Caki2 (cell line): ENCODE measurements at places on chromosomes 5 and 9. TPM values are rescaled to one million over a fixed set of nuclear protein-coding genes. Genes with fewer than 3 reads are reported as not detected.
A peak's percentile ranks its signal among the peaks of the same experiment; 100 is the strongest.

DMGDH gene
- total RNA-seq = 6.7 and 9.6 TPM in 2 replicates

ZDHHC21 gene
- 1.8 and 2.1 TPM in 2 replicates for total RNA-seq

- no peak for DNase-seq
These were observed 374.0 kb downstream of the NFIB start for GRCh38 chr9:13939701-13940490.

- DNase-seq = no peak
These were observed 240.5 kb upstream of the TUT7 start for GRCh38 chr9:86594724-86595123.

ANP32B gene
- total RNA-seq = 1.4 and 7.2 TPM in 2 replicates

DNA sequence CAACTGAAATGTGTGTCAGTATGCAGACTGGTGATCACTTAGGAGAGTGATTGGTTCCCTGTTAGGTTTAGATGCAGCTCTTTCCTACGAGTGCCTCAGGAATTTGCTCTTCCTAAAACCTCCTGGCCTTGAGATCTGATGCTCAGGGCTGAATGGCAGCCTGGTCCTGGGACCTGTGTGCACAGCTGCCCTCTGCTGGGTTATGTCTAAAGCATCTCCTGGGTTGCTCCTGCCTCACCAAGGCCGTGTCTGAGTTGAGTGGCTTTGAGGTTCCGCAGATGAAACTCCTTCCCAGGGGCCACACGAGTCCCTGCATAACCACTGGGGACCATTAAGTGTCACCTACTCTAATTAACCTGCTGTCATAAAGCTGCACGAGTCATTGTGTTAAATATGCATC is 59.5 kb downstream of the MVB12B start:
- DNase-seq = no peak

COX7C gene
- total RNA-seq = 348 and 441 TPM in 2 replicates

DNA sequence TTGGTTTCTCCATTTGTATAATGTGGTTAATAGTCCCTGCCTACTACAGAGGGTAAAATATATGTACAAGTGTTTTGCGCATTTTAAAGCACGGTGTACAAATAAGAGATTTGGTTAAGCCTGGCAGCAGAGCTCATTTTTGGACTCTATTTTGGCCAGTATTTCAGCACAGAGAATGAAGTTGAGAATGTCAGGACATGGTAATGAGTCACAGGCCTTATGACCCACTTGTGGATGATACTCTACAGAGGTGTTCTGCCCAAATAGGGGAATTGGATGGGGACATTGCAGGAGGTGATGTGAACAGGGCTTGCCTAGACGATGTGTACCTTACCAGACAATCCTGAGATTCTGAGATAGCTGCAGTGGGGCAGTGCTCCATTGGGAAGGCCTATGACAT is 50.6 kb downstream of the MELK start:
- no peak for DNase-seq

PCDHGC5 gene
- total RNA-seq = not detected in 2 replicates

- no peak for DNase-seq
These were observed 126.1 kb downstream of the BNC2 start for GRCh38 chr9:16744394-16744793.

PCDHGA5 gene
- 0.24 TPM in 1 of 2 replicates, not detected in the other for total RNA-seq

GRCh38 chr9:122779181-122779580 is 9.6 kb upstream of the OR5C1 start:
- DNase-seq = no peak

DNA sequence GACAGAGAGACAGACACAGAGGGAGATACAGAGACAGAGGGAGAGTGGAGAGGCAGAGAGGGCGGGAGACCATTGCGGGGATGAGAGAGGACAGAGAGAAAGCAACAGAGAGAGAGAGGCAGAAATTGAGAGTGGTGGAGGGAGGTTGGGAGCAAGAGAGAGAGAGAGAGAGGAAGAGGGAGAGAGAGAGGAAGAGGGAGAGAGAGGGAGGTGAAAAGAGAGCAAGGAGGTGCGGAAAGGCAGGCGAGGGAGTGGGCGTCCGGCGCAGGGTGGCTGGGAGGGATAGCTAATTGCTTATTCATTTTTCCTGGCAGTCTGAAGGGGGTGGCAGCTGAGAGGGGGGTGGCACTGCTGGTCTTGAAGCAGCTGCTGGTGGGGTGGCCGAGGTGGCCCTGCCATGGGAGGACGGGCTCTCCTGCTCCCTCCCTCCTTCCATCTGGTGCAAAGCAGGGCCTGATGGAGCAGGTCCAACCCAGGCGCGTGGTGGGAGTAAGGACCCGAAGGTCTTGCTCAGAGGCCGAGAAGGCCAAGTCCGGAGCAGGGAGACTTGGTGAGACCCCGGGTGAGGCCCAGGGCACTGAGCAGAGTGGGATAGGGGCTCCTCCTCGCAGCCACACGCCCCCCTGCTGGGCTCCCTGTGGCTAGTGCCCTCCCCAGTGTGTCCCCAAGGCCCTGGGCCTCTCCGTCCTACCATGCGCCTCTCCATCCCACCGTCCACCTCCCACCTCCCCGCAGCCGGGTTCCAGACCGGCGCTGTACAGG is 25.3 kb upstream of the RNU6ATAC start:
- DNase-seq = no peak

DNA sequence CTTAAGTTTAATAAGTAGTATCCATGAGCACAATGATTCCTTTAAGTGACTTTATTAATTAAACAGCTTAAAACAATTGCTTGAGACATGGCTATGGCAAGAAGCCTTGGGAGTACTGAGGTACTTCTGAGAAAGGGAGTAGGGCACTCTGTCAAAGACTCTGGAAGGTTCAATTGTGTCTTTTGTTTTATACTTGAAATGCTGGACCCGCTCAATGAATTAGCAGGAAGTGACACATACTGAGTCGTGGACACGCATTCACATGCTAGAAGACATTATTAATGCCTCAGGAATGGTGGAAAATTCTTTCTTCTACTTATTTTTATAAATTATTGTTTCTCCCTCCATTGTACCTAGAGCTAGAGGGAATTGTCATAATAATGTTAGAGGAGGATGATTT is 347.3 kb upstream of the ZNF608 start:
- DNase-seq = peak; percentile 10

GRCh38 chr9:123265833-123266232 is 2.6 kb downstream of the STRBP start:
- no peak for DNase-seq

DNA sequence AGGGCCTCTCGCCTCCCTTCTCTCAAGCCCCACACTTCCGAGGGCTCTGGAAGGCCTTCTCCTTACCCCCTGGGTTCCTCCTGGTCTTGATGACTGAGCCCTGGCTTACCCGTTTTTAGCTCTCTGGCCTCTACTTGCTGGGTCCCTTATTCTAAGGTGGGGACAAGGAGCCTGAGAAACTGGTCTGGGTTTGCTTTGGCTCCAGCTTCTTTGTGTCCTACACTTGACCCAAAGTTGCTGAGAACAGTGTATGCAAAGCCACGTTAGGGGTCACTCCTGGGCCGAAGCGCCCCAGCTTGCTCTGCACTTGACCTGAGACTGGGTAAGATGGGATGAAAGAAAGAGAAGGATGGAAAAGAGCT is 788 bp downstream of the ZNF346 start:
- peak; percentile 22 for DNase-seq

GRCh38 chr9:129812385-129812784 is 9.4 kb downstream of the TOR1B start:
- DNase-seq = no peak

DNA sequence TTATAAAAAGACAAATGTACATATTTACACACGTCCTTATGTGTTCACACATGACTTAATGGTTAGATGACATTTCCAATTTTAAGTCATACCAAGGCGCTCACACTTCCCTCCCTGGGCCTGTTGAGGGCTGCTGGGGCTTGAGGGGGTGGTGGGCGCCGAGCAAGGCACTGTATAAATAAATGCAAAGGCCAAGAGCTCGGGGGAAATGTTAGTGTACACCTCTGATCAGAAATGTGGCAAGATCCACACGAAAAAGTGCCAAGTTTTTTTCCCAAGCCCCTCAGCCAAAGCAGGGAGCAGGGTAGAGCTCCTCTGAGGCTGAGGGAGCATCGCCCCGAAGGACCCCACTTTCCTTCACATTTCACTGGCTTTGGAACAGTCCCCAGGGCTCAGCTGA is 7.5 kb downstream of the IRF1 start:
- no peak for DNase-seq

DNA sequence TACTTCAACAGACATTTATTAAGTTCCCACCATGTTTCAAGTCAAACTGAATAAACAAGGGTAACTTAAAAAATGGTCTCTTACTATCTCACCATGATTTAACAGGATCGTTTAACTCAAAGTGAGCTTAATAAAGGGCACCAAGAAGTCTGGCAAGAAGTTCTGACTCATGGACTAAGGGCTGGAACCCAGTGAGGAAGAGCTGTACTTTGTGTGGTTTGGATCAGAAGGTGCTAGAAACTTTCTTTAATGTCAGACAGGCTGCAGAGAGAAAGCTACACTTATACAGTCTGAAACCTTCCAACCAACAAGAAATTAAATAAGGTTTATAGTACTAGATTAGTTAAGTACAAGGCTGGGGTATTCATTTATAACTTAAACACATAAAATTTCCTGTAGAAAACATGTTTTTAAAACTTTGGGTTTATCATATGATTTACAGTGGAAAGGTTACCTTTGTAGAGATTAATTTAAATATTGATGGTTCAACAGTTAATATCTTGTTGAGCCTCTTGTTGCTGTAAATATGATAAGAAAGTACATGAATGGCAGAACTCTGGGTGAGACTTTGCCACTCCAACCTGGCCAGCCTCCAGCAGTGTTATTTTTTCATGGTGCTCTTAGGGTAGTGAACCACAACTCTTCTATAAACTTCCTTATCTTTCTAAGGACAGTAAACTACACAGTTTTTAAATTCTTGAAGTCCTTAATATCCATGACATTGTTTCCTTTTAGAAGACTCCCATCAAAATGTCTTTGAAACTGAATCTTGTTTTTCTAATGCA is 162.8 kb downstream of the MAN2A1 start:
- no peak for DNase-seq

SPATA31D4 gene
- not detected in 2 replicates for total RNA-seq

MCTP1 gene
- 34.4 and 42.4 TPM in 2 replicates for total RNA-seq

NDST1 gene
- 42.3 and 58.2 TPM in 2 replicates for total RNA-seq

FOXD4L5 gene
- not detected in 2 replicates for total RNA-seq

FRRS1L gene
- total RNA-seq = not detected in 2 replicates

- DNase-seq = no peak
These were observed 454.9 kb downstream of the ENC1 start for GRCh38 chr5:74185599-74185998.

OBP2B gene
- not detected in 2 replicates for total RNA-seq

DNA sequence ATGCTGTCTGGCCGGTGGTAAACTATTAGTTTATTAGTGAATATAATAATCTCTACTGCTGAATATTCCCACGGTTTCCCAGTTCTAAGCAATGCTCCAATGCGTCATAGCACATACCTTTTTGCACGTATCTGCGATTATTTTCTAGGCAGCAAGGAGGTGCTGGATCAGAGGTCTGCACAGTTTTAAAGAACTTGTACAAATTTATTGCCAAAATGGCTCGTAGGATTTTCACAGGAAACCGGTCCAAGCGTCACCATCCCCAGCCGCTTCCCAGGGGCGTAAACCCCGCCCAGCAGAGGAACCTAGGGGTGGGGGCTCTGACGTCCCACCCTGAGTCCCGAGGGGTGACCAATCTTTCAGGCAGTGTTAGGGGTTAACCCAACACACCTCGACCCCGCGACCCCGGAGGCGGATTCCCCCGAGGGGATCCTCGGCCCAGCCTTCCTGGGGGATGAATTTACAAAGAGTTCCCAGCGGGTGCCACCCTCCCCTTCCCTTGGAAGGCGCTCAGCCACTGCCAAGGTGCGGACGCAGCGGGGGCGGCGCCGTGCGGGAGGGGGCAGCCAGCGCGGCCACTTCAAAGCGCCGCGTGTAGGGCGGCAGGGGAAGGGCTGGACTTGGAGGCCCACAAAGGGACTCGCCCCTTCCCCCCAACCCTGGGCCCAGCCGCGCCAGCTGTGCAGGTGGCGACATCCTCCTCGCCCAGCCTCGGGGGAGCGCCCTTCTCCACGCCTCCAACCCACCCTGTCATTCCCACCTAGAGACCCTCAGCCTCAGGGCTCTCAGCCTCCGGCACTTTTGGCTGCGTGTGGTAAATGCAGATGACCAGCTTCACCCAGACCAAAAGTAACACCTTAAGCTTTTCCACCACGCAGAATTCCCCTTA is 43.5 kb upstream of the TCF7 start:
- DNase-seq = no peak

IGFBPL1 gene
- 2.3 and 7.6 TPM in 2 replicates for total RNA-seq

GRCh38 chr5:53472720-53473510 is 7.5 kb upstream of the FST start:
- no peak for DNase-seq

DNA sequence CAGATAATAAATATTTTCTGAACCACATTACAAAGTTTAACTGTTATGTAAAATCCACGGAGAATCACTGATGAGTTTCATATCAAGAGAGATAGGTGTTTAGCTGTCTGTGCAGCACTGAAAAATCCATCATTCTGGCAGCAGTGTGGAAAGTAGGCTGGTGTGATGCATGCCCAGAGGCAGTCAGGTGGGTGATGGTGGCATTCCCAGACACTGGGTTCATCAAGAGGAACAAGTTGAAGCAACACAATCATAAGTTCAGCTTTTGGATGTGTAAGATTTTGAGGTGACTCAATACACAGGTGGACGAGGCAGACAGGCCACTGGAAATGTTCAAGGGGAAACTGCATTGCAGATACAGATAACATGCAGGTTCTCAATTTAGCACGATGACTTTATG is 11.9 kb downstream of the DNAH5 start:
- no peak for DNase-seq

DNA sequence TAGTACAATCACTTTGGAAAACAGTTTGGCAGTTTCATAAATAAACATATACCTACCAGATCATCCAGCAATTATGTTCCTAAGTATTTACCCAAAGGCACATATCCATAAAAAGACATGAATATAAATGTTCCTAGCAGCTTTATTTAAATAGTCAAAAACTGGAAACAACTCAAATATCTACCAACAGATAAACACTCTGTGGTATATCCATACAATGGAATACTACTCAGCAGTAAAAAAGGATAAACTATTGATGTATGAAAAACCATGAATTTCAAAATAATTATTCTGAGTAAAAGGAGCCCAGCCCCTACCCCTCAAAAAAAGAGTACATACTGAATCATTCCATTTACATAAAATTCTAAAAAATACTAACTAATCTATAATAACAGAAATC is 232.7 kb upstream of the SLC30A5 start:
- DNase-seq = no peak

ITK gene
- not detected in 2 replicates for total RNA-seq

ANKRD34B gene
- total RNA-seq = 3.3 and 3.4 TPM in 2 replicates

- DNase-seq = no peak
These were observed 51.7 kb upstream of the SEMA6A start for GRCh38 chr5:116626272-116626723.

DNA sequence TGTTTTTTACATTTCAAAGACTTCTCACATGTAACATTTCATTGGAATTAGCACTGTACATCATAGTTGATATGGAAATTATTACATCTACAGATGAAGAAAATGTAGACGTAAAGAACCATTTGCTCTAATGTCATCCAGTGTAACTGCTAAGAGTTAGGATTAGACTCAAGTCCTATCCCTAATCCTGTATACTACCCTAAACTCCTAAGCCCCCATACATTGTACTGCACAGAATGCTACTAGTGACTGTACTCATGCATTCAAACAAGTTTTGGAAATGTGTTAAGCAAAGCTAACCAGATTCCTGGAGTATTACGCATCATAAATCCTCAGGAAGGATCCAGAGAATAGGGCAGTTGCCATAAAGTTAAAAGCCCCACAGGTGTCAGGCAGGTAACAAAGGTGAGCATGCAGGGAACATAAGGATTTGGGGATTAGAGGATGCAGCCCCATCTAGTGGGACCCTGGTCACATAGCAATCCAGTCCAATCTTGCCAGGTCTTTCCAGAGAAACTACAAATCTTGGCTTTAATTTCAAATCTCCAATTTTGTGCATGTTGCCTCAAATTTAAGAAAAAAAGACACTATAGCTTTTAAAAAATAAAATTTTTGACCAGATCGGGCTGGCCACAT is 32.0 kb downstream of the HAVCR1 start:
- no peak for DNase-seq
